Neural progenitor cell (in vitro differentiated cells): ENCODE measurements at places on chromosomes 1 and 21. TPM values are rescaled to one million over a fixed set of nuclear protein-coding genes. Genes with fewer than 3 reads are reported as not detected.

Gene ACTL8
- total RNA-seq: 0.15 TPM in 1 of 2 replicates, not detected in the other

Gene ATP1A4
- 0.17 and 0.62 TPM in 2 replicates for total RNA-seq

DNA sequence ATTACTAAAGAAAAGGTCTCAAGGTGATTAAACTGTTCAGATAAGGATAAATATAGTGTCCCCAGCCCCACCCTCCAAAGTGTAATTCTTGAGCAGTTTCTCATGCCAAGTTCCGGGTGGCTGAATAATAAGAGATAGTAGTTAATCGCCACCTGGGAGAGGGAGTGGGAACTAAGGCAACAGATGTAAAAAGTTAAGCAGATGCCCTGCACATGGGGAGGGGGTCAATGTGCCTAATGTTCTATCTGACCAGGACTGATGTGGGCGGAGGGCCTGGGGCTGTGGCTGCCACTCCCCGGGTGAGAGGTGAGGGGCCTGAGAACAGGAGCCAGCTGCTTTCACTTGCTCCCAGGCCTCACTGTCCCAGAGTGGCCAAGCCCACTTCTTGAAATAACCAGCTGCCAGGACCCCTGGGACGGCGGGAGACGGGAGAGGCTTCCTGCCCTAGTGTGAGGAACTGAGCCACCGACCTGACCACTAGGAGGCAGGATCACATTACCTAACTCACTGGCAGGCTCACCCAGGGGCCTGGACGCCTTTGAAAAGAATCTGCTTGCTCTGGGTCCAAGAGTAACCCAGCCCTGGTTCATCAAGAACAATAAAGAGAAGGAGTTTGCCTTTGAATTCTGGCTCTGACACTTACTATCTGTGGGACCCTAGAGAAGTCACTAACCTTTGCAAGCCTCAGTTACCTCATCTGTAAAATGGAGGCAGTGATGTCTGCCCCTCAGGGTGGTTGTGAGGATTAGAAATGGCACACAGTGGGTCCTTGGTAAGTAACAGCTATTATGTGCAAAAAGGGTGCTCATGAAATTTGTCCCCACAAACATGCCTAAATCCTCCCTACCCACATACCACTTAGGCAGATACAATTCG lies 179.2 kb downstream of the ATG4C start:
- peak; percentile 84 for DNase-seq
- no peaks in the 10 kb centered on the region for H3K4me1 ChIP-seq
- H3K4me3 ChIP-seq: no peak overlapping the region
- H3K36me3 ChIP-seq: no peaks in the 10 kb centered on the region

DNA sequence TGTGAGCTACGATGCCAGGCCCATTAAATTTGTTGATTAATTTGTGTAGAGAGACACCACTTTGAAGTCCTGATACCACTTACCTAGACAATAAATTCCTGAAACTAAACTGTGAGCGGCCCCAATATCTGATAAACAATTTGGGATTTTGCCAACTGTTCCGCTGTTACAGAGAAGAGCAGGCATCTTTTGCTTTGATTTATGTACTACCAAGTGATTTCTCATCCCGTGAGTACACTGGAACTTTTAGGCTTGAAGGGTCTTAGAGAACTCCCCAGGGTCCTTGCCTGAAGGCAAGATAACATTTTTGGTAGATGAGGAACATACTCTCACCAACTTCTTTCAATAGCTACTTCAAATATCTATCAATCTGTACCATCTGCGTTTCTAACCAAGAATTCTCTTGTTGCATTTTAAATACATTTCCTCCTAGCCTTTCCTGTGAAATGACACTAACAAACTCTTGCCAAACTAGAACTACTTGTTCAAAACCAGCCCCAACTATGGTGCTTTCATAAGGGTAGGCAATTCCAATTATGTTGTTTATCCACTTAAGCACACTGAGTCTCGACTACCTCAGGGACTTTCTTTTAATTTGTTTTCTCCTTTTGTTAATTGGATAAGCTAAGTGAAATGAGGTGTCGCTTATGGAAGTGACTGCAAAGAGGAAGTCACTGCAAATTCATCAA lies 23.2 kb upstream of the SLC30A1 start:
- no peaks in the 10 kb centered on the region for H3K4me1 ChIP-seq
- H3K27me3 ChIP-seq: no peaks in the 10 kb centered on the region
- H3K36me3 ChIP-seq: no peaks in the 10 kb centered on the region
- no peak overlapping the region for H3K4me3 ChIP-seq
- DNase-seq: no peak
